Kidney capillary endothelial cell (primary cell): ENCODE measurements at places on chromosomes 12 and 14.

DNA sequence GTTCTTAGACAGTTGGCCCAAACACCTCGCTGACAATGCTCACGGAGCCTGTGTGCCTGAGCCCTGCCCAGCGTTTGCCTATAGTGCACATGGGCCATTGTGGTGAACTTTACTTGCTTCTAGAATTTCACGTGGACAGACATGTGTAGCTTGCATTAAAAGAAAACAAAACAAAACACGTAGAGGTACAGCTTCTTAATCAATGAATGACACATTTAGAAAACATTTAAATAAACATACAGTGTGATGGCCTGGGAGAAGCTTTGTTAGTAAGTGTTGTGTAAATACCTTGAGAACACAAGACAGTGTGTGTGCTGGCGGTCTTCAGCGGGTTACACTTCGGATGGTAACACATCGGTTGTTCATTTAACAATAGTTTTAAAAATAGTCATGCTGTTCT lies 38.1 kb downstream of the SMOC1 start:
- no peak for DNase-seq

- peak; percentile 26 for DNase-seq
Observed at GRCh38 chr12:104137001-104137901, 759 bp downstream of the NFYB start.

- DNase-seq, result no peak
Observed at GRCh38 chr14:50360851-50361250, 35.8 kb downstream of the CDKL1 start.

- DNase-seq, result peak; percentile 24
Observed at GRCh38 chr14:65211341-65211987, 109.1 kb upstream of the MAX start.

GRCh38 chr12:32120419-32120818 lies 13.8 kb downstream of the BICD1 start:
- no peak for DNase-seq

DNA sequence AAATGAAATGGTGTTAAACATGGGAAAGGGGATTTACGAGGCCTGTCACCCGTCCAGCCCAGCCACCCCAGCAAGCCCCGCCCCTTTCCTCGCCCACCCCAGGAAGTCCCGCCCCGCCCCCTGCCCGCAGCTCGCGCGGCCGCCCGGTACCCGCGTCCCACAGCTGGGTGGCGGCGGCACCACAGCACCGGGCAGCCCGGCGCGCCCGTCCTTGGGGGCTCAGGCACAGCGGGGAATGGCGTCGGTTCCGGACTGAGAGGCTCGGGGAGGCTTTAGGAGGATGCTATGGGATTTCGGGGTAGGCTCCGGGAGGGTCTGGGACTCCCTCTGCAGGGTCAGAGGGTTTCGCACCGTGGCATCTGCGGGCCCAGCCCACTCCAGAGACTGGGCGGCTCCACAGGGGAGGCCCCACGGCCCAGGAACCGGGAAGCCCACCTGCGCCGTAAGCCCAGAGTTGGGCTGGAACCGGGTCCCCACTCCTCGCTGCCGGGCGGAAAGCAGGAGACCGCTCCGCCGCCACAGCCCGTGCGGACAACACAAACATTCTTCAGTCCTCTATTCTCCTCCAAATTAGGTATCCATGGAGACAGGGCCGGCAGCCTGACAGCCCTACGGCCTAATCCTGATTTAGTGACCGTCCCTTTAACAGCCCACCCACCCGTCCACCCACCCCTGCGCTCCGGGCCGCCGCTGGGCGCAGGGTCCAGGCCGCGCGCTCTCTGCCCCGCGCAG lies 1.4 kb downstream of the FIGNL2 start:
- no peak for DNase-seq

- no peak for DNase-seq
Observed at GRCh38 chr14:57846596-57846995, 19.3 kb downstream of the SLC35F4 start.

DNA sequence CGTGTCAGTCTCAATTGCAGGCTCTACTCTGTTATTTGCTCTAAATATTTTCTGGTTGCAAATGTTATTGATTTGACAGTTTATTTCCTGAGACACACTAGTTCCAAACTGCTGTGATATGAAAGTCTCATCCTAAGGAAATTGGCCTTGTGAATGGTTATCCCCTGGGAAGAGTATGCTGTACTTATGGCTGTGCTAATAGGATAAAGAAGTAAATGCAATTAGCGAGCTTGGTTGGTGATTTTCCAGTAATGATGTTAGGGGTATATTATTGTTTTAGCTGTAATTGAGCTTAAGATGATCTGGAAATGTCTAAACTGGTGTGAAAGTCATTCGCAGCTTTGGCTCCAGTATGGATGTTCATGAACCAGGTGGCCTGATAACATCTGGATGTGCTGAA lies 197.9 kb downstream of the SUDS3 start:
- no peak for DNase-seq

DNA sequence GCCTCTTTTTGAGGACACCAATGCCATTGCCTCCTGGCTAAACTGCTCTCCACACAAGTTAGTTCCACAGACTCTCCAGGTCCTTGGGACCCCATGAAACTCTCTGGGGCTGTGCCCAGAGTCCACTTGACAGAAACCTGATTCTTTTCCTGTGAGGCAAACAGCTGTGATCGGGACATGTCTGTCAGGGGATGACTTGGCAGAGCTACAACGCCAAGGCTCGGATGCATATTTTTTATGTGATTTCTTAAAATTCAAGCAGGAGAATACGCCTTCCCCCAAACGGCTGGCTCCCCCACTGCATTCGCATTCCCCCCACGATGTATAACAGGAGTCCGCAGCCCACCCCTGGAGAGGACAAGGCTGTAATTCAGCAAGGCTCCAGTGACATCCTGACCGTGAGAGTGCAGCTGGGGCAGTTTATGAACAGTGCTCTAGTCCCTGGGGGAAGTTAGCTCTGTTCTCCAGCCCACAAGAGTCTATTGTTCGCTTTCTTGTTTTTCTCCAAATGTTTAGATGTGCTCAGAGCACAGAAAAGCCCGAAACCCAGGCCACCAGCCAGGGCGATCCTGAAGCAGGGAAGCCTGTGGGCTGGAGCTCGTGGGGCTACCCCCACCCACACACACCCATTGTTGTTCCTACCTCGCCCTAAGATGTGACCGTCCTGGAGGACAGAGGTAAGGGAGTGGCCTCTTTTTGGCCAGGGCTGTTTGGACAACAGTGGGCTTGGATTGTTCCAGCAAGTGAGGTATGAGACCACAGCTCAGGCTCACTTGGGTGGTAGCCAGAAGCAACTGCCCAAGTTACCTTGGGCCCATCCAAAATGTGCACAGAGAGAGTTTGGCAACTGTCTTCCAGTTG lies 159.5 kb downstream of the ZFP36L1 start:
- no peak for DNase-seq

- no peak for DNase-seq
Observed at GRCh38 chr12:66280561-66280960, 21.7 kb upstream of the HELB start.

GRCh38 chr12:126258190-126258589 lies 1193.0 kb downstream of the AACS start:
- no peak for DNase-seq

DNA sequence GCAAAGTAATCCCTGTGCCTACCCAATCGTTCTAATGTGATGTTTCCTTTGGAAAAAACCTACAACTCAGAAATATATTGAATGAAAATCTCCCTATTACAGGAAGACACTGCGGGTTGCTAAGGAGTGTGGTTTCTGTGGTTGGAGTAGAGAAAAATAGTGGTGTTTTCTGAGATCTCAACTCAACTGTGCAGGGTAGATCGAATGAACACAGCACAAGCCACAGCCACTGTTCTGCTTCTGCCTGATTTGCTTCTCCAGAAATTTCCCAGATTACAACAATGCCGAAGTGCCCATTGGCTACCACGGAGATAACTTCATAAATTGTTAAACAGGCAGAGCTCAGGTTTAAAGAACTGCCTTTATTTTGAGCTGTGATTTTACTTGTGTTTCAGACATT lies 480.4 kb downstream of the DIO2 start:
- no peak for DNase-seq

- DNase-seq, result peak; percentile 48
Observed at GRCh38 chr14:95993768-95994592, 45.2 kb upstream of the C14orf132 start.

DNA sequence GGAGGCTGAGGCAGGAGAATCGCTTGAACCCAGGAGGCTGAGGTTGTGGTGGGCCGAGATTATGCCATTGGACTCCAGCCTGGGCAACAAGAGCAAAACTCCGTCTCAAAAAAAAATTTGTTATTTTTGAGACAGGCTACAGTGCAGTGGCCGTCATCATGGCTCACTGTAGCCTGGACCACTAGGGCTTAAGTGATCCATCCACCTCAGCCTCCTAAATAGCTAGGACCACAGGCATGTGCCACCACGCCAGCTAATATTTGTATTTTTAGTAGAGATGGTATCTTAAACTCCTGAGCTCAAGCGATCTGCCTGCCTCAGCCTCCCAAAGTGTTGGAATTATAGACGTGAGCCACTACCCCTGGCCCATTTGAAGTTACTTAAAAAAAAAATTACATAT lies 966 bp upstream of the PCBP2 start:
- DNase-seq, result no peak

DNA sequence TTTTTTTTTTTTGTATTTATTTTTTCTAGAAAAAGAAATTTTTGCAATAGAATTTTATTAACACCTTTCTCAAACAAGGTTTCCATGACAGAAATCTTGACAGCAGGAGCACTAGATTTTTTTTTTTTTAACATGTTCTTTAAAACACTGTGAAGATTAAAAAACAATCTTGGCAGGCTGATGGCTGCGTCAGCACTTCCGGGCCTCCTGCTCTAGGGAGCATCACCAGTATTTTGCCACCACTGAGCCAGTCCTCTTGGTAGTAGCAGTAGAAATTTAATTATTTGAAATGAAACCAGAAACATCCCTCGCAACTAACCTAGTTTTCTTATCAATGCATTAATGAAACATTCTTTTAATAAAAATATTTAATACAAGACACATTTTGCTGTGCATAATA lies 99.6 kb downstream of the APAF1 start:
- no peak for DNase-seq

- no peak for DNase-seq
Observed at GRCh38 chr12:112876506-112876905, 30.3 kb upstream of the OAS1 start.

GRCh38 chr12:103505371-103506236 lies 9.8 kb upstream of the C12orf42 start:
- DNase-seq, result no peak

DNA sequence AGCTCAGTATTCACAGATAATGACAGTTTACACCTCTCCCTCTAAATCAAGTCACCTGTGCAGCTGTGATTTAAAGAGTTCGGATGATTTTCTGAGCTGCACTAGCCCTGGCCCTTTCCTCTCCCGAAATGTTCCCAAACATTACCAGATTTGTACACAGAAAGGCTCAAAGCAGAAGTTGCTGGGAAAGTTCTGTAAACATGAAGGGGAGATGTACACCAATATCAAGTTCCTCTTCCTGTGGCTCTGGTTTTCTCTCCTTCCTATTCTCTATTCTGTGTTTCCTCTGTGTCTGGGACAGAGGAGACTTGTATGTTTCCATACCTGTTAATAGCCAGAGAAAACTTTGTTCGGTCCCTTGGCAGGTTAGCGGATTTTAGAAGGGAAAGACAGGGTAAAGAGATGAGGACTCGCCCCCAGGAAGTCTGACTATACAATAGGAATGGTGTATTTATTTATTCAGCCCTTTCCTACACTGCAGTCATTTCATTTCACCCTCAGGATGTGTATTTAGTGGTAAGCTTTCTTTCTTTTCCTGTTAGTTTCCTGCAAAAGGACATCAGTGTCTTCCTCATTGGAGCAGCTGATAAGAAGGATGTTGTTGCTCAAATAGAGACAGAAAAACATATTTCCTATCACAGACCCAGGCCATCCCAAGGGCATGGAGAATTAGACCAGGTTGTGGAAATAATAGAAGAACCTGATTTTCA lies 7.6 kb upstream of the NUMB start:
- DNase-seq, result no peak

DNA sequence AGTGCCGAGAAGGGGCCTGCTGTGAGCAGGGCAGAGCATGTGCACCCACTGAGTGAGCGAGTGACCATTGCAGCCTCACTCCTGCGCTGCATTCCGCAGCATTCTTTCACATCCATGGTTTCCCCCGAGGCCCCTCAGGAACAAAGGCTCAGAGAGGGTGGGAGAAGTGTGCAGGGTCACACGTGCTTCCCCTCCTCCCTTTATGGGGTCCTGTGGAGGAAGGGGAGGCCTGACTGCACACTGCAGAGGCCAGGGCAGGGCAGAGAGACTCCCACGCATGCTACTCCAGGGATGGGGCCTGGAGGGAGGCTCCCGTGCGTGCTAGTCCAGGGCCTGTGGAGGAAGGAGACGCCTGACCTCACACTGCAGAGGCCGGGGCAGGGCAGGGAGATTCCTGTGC lies 63.2 kb downstream of the DIO3 start:
- DNase-seq, result no peak

- DNase-seq, result no peak
Observed at GRCh38 chr12:6829536-6830220, 1.5 kb downstream of the P3H3 start.

DNA sequence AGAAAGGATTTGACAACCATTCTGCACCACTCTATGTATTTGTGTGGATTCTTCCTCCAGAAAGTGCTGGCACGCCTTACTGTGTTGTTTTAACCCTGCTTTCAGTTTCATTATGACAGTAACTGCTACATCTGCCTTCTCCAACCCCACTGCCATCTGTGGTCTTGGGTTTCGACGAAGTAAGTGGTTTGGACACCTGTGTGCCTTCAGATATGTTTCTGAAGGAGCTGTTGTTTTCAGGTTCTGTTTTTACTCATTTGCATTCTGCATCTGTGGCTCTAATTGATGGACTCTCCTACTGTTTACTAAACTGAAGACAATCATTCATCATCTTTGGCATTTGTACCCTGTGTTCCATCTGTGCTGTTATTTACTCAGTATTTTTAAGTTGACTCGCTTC lies 4.1 kb downstream of the TSHR start:
- no peak for DNase-seq
